ENCODE measurements at places on chromosomes 4 and X.

- no peak for DNase-seq
Observed at GRCh38 chr4:57291911-57292310, 181.7 kb upstream of the IGFBP7 start.

- no peak for DNase-seq
Observed at GRCh38 chrX:1725472-1725871, 110.6 kb downstream of the ASMT start.

- no peak for DNase-seq
Observed at GRCh38 chr4:95186666-95187065, 362.1 kb downstream of the UNC5C start.

DNA sequence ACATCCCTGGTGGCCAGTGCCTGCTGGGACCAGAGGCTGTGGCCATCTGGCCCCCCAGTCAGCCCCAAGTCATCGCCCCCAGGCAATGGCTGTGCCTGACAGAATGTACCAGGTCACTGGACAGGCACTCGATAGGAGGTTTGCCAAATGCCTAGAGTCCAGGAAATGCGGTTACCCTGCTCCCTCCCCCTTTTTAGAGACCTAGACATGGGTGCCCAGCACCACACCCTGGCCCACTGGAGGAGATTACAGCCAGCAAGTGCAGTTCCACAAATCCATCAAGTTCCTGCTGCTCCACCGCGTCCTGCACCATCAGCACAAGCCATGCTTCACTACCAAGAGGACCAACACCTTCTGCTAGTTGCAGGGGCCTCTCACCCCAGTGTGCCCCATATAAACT lies 16.2 kb upstream of the ZFX start:
- DNase-seq: no peak

DNA sequence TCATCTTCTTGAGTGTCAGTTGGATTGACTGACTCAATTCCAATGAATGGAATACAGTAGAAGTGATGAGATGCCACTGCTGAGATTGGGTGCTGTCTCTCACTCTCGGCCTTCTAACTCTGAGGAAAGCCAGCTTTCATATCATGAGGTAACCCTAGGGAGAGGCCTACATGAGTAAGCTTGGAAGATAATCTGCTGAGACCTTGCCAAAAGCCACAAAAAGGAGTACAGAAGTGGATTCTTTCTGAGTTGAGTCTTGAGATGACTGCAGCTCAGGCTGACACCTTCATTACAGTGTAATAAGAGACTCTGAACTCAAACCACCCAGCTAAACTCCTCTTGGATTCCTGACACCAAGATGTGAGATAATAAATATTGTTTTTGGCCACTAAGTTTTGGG lies 537.4 kb upstream of the MAGEB18 start:
- no peak for DNase-seq

DNA sequence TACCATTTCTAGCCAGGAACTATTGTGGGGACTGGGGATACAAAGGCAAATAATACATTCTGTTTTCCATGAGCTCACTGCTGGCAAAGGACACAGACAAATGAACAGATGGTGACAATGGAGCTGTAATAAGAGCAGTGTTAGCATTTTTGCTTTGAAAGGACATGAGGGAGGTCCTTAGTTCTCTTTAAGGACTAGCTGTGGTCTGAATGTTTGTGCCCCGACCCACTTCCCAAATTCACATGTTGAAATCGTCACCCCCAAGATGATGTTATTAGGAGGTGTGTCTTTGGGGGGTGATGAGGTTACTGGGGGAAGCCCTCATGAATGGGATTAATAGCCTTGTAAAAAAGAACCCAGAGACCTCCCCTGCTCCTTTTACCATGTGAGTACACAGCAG lies 30.3 kb downstream of the CCNG2 start:
- no peak for DNase-seq

DNA sequence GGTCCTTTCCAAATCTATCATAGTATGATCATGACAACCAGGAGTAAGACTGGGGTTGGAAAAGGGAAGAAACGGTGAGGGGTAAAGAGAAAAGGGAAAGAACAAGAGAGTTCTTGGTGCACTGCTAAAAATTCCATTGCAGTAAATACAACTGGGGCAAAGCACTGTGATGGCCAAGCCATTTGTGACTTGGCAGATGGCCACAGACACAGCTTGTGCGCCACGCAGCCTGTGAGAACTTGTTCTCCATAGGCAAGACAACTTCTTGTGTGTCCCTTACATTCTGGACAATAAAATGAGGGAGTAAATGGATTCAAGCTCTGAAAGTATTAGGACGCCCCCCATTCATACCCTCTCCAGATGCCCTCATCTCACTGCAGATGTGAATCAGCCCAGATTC lies 10.9 kb downstream of the MFAP3L start:
- DNase-seq: no peak

GRCh38 chr4:62262676-62263075 lies 1062.5 kb downstream of the ADGRL3 start:
- no peak for DNase-seq

DNA sequence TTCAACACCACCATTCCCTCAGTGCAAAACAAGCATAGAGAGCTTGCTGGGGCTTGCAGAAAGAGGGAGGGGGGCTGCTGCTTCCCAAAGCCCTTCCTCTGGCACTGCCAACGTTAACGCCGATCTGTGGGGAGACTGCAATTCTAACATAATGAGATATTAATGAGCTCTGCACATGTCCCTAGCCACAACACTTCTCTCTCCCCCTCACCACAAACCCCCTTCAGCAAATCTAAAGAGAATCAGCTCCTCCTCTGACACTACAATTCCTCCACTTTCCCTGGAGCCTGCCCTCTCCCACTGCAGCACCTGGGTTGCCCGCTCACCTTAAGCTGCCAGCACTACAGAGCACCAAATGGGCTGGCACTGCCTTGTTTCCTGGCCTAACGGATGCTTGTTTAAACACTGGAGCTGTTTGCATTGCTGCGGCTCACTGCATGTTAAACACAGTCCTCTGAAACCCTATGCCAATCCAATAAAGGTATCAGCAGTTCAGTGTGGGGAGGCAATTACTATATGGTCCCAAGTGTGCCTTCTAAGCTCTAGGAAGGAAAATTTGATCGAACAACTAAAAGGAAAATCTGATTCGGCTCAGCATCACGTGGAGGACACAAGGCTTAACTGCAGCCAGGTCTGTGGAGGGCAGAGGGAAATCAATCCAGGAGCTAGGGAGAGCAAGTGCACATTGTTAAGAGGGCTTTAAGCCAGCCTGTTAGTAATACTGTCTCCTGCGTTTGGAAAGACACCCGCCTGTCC lies 232.4 kb downstream of the MAML3 start:
- DNase-seq: no peak

DNA sequence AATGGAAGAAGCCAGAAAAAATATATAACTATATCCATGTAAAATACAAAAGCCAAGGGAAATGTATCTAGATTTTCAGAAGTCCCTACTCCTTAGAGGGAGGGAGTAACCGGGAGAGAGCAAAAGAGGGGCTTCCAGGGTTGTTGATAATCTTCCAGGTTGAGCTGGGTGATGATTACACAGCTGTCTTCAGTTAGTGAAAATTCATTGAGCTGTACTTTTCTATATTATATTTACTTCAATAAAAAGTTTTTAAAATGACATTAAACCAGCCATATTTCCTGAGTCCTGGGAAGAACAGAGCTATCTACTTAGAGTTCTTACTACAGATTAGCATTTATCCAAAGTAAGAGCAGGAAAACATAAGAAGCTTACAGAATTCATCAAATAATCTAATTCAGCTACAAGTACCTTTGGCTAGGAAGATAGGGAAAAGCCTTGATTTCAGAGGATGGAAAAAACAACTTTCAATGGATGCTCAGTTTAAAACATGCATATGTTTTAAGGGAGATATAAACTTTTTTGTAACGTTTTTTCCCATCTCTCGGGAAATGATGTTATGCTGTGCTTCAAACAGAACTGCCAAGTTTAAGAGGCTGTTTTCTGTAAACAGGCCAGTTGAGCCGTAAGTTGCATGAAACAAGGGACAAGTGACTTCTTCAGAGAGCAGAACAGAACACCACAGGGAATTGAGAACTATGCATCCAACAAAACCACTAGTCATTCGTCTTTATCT lies 204.6 kb downstream of the SCFD2 start:
- no peak for DNase-seq

- no peak for DNase-seq
Observed at GRCh38 chr4:54499308-54500074, 158.3 kb upstream of the KIT start.

- no peak for DNase-seq
Observed at GRCh38 chr4:80540785-80541469, 205.4 kb downstream of the CFAP299 start.

- no peak for DNase-seq
Observed at GRCh38 chrX:136128743-136129142, 18.6 kb upstream of the FHL1 start.

DNA sequence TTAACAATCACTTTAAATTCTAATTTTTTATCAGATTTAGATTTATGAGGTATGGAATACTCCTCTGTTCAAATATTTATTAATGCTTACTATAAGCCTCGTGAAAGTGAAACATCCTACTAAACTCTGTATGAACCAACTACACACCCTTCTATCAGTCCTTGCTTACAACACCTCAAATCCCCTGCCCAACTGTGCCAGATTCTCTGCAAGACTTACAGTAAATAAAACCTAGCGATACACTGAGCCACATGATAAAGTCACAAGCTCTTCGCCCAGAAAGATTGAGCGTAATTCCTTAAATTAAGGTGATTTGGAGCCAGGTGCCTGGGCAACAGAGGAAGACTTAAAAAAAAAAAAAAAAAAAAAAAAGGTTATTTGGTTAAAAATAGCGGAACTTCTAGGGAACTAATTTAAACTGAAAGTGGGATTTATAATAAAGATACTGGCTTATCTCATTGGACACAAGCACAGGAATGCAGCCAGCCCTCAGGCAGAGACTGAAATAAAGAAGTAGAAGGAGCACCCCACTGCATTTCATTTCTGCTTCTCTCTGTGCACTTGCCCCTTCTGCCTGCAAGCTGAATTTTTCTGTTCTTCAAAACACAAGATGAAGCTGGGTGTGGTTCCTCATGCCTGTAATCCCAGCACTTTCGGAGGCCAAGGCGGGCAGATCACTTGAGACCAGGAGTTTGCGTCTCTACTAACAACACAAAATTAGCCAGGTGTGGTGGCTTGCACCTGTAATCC lies 17.5 kb upstream of the C4orf36 start:
- DNase-seq: no peak

GRCh38 chr4:60648774-60649173 lies 551.4 kb upstream of the ADGRL3 start:
- no peak for DNase-seq

DNA sequence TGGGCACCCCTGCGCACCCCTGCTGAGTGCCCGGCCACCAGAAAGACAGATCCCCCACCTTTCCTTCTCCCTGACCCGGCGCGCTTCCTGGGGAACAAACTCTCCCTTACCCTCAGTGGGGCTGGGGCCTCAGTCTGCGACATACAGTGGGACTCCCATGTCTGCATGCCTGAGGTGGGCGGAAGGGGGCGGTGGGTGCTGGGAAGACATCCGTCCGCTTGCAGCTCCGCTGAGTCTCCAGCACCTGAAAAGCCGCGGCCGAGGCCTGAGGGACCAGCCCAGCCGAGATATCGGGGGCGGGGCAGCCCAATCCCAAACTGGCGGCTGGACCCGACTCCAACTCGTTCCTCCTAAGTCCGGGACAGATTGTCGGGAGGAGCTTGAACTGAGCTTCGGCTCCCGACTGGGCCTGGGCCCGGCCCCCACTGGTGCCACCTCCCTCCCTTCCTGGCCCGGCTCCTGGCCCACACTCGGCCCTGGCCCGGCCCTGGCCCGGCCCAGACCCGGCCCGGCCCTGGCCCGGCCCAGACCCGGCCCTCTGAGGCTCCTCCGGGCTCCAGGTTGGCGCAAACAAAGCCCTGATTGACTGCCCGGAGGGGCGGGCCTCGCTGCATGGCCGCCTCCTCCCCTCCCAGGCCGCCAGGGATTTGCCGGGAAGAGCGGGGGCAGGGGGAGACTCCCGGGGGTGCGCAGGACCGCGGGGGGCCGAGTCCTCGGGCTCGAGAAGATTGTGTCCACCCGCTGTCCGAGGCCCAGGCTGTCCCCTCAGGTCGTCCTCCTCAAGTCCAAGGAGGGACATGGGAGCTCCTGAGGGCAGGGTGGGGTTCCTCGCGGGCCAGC lies 877 bp upstream of the SLC16A2 start:
- DNase-seq: peak; percentile 2

DNA sequence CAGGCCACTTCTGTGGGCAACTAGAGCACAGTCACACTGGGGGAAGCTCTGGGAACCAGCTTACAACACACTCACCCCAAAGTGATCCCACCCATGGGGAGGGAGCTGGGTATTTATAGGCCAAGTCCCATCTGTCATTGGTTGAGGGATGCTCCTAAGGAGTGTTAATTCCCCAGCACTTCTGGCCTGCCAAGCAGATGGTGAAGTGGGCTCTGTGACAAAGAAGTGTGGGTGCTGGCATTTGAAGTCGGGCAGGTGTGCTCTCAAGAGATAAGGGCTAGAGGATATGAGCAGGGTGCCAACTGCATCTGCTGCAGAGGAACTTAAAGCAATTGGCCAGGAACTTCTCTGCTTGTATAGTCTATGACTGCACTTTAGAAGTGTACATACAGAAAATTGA lies 30.9 kb downstream of the PTCHD1 start:
- no peak for DNase-seq

DNA sequence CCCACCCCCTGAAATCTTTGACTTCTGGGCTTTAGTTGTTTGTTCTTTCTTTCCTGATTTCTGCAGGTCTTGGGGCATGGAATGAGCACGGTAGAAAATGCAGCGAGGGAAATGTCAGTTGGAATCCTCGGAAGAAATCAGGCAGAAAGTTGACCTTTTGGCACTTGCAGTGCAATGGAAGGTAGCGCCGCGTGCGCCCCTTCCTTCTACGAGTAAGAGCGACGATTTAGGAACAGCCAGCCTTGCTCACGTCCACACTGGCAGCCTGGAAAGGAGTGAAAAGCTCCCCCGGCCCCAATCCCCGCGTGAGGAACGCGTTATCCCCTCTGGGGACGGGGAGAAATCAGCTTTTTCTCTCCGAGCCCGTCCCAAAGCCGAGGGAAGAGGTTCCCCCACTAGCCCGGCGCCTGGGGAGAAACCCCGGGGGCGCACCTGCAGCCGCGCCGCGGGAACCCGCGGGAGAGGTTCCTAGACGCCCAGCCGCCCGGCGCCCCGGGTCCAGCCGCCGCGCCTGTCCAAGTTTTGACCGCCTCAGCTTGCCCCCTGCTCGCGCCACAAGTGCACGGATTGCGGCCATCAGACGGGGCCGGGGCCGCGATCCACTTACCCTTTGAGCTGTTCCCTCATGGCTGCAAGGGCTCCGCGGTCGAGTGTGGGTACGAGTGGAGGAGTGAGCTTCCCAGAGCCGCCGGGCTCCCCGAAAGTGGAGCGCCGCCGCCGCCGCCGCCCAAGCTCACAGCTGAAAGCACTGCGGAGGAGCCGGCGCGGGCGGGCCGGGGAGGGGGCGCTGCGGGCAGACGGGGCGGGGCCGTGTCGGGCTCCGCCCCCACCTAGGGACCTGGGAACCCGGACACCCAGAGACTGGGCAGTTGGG lies 194.6 kb upstream of the FTHL17 start:
- DNase-seq: no peak

GRCh38 chr4:43331226-43332051 lies 438.9 kb downstream of the GRXCR1 start:
- no peak for DNase-seq

GRCh38 chrX:7145454-7145853 lies 2.1 kb upstream of the STS start:
- no peak for DNase-seq

GRCh38 chr4:156829201-156829873 lies 142.3 kb downstream of the PDGFC start:
- no peak for DNase-seq

GRCh38 chr4:180598281-180598680 lies 1644.9 kb upstream of the TENM3 start:
- no peak for DNase-seq
